Breast epithelium (tissue), 4 donors: ENCODE measurements at places on chromosomes 4 and X. TPM values are rescaled to one million over a fixed set of nuclear protein-coding genes. Genes with fewer than 3 reads are reported as not detected.

SSX2B gene
- not detected for total RNA-seq

CLDN22 gene
- total RNA-seq = not detected

DNA sequence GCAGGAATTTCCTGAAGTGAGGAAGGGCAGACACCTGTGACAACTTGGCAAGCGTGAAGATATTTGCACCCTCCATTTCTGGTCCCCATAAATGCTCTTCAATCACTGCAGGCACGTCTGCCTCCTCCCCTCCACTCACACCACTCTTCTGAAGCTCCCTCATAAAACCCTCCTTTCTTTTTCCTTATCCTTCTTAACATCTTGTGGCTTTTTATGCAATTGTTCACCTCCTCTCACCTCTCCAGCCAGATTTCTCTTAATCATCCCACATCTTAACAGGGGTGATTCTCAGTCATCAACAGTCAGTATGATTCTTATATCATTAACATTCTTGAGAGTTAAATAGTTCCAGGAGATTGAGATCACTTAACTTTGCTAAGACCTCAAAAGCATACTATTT, 277.4 kb downstream of the SPRY1 start:
- DNase-seq = no peak

DNA sequence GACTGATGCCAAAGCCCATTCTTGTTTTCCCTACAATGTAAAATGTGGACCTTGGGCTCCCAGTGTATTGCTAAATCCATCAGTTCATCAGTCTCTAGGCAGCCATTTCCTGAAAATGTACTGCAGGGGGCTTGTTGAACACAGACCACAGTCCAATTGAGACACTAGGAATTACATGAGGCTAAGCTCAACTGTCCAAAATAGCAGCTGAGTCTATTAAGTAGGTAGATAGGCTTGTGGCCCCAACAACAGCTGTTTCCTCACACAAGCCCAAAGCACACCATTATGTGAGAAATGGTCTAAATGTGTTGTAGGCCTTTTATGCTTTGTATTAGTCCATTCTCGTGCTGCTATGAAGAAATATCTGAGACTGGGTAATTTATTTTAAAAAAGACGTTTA, 60.0 kb upstream of the PAK3 start:
- no peak for DNase-seq

DNA sequence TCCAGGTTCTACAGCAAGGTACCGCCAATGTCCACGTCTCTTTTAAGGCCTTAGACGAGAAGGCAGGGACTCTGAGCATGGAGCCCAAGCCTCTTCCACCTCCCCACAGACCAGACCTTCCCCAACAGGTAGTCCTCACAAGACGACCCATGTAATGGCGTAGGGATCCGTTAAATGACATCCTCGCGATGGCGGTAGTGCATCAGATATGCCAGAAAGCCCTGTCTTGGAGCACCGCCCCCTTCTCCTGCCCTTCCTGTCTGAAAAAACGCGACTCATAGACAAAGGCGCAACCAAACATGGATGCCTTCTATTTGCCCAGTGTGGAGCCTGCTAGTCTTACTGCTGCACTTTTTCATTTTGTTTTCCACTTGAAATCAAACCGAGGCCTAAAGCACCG, 185.4 kb downstream of the OR13H1 start:
- DNase-seq = peak; percentile 90

DNA sequence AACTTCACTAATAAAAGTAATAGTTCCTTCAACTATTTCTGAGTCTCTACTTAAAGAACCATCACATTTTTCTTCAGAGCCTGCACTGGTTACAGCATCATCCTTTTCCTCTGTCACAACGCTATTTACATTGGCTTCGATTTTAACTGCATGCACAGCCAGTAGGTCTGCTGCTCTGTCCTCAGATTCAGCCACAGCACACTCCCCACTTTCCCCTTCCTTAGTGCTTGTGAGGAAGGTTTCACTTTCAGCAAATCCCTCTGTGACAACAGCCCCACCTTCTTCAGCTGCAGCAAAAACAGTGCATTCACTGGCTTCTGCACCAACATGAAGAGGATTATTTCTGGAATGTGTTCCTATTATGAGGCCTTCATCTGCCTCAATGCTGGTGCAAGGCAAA, 25.7 kb downstream of the BOD1L1 start:
- no peak for DNase-seq

DNA sequence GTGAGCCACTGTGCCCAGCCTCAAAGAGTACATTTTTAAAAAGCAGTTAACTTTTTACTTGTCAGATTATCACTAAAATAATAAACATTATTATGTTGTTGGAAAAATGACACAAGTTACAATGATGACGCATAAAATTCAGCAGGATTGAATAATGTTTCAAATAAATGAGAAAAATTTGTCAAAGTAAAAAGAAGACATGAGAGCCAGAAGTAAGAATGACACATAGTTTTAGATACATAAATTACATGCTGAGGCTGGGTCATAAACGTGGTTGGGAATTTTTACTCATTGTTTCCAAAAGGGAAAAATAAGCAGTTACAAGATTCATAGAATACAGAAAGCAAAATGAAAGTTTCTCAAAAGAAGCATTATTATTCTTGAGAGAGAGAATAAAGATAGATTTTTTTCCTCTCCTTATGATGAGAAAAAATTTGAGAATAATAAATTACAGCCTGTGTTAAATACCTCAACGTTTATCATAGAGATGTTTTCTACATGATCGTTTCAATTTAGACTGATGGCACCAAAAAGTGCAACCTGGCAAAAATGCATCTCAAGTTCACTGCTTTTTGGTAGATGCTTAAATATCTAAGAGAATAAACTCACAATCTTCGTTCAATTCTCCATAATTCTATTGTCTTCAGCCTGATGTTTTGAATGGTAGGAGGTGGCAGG, 40.4 kb downstream of the GUCY1B1 start:
- no peak for DNase-seq

- no peak for DNase-seq
These were observed 1.4 kb upstream of the FAM53A start for GRCh38 chr4:1685235-1686150.

GRCh38 chr4:61251129-61251528, 51.0 kb downstream of the ADGRL3 start:
- DNase-seq = no peak

DNA sequence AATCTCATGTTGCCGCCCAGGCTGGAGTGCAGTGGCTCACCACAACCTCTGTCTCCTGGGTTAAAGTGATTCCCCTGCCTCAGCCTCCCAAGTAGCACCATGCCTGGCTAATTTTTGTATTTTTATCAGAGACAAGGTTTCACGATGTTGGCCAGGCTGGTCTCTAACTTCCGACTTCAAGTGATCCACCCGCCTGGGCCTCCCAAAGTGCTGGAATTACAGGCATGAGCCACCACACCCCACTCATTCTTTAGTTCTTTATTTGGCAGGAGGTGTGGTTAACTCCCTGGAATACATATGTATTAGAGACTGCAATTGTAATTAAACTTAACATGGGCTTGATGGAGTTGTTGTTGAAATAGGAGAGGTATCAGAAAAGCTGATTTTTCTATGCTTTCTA, 1396.9 kb upstream of the IGFBP7 start:
- DNase-seq = no peak

GRCh38 chr4:110049951-110050925, 137.6 kb downstream of the EGF start:
- no peak for DNase-seq

DNA sequence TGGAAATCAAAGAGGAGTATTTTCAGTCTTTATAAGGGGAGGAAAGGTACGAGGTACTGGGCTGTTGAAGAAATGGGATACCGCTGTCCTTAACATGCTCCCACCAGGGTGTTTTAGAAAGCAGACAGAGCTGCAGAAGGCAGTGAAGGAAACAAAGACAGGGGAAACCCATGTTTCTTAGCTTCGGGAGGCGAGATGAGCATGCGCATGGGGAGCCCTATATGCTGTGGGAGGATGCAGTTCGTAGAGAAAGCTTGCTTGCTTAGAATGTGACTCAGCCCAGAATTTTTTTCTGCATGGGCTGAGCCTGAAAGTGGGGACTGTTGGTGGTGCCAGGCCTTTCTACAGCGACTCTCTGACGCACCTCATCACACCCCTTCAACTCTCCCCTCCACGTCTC, 28.8 kb upstream of the SCOC start:
- no peak for DNase-seq

- no peak for DNase-seq
These were observed 25.3 kb upstream of the ARHGEF38 start for GRCh38 chr4:105527081-105527480.

DNA sequence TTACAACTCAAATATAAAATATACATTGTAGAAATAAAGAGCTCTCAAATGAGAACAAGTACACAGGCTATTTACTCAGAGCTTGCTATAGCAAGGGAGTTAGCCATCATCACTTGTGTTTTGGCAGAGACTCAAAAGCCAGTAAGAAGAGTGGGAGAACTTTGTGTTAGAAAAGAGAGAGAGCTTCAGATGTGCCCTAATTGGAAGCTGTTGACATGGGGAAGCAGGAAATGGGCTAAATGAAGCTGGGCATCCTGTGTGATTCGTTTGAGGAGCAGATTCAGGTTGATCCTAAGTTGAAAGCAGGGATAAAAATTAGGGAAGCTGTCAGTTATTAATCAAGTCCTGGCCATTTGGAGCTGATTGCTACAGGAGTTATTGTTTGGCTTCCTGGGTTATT, 207.4 kb upstream of the MAOA start:
- no peak for DNase-seq
